ENCODE measurements at places on chromosomes 7 and 10. TPM values are rescaled to one million over a fixed set of nuclear protein-coding genes. Genes with fewer than 3 reads are reported as not detected.

LIPJ gene
- 0.05 TPM for total RNA-seq

OPALIN gene
- total RNA-seq, result 0.05 TPM

GRCh38 chr7:65238785-65239184 is 134.9 kb upstream of the ZNF92 start:
- no peak for DNase-seq

DNA sequence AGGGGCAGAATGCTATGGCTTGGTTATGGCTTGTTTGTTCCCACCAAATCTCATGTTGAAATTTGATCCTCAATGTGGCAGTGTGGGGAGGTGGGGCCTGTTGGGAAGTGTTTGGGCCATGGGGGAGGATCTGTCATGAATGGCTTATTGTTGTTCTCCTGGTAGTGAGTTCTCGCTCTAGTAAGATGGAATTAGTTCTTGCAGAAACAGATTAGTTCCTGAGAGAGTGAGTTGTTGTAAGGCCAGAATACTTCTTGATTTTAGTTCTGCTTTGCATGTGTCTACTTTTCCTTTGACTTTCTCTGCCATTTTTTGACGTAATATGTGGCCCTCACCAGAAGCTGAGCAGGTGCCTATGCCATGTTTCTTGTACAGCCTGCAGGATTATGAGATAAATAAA is 188.2 kb downstream of the KIF20B start:
- no peak for DNase-seq

DNA sequence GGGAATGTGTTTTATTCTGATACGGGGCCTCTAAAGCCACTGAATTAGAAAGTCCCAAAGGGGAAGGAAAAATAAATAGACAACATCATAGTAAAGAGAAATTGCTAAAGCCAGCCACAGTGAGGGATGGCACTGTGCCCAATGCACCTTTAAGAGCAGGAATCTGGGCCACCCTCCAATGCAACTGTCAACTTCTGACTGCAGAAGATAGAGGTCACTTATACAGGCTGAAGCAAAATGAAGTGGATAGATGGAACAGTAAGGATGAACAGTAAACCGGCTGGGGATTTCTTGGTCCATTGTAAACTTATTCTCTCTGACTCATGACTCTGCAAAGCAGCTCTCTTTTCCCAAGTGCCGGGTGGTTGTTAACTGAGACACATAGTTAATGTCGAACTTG is 54.0 kb upstream of the KCNIP2 start:
- peak; percentile 27 for DNase-seq
